C1 segment of cervical spinal cord (tissue), 14 donors: ENCODE measurements at places on chromosomes 5 and 9.

DNA sequence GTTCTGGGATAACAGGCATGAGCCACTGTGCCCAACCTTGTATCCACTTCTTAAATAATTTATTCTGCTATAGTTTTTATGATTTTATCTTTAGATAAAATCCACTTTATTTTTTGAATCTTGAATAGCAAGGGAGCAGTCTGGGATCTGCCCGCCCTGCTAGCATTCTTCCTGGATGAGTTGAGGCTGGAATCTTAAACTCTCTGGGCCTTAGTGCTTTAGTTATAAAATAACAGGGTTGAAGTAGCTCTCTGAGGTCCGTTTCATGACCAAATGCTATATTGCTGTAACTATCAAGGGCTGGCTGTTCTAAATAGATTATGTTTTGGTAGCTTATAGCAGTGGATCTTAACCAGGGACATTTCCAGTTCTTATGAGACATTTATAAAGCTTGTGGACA is 20.8 kb downstream of the ACER2 start:
- DNase-seq = no peak

DNA sequence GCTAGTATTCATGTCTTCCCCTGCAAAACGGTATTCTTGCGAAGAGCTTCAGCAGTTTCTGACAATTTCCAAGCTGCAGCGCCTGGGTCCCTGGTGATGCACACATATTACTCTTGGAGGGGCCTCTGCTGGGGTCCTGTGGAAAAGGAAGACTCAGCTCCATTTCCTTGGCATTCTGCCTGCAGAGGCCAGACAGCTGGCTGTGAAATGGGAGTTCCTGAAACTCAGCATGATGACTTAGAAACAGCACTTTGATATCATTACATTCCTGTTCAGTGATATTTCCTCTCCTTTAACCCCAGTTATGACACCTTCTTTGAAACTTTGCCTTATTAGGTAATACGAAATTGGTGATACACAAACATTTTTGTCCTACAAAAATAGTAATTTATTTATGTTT is 98.5 kb downstream of the APBA1 start:
- DNase-seq = no peak

- no peak for DNase-seq
Observed at GRCh38 chr5:171272996-171273970, 35.8 kb upstream of the TLX3 start.

- DNase-seq = no peak
Observed at GRCh38 chr9:100459963-100460362, 13.0 kb upstream of the TMEFF1 start.

- no peak for DNase-seq
Observed at GRCh38 chr9:109311731-109312130, 9.1 kb downstream of the EPB41L4B start.

- DNase-seq = no peak
Observed at GRCh38 chr9:31774571-31774970, 609.9 kb upstream of the ACO1 start.

- DNase-seq = peak; percentile 16
Observed at GRCh38 chr5:138975098-138975847, 100.1 kb upstream of the LRRTM2 start.

GRCh38 chr5:181186022-181186421 is 19.0 kb downstream of the TRIM7 start:
- DNase-seq = no peak

- DNase-seq = no peak
Observed at GRCh38 chr9:30258094-30258493, 2126.3 kb upstream of the ACO1 start.
